Left colon (tissue), 2 donors: ENCODE measurements at places on chromosomes 12 and 14. TPM values are rescaled to one million over a fixed set of nuclear protein-coding genes. Genes with fewer than 3 reads are reported as not detected.

- peak; percentile 36 for DNase-seq
Measured at GRCh38 chr12:26242683-26243082, 47.3 kb downstream of the SSPN start.

DNA sequence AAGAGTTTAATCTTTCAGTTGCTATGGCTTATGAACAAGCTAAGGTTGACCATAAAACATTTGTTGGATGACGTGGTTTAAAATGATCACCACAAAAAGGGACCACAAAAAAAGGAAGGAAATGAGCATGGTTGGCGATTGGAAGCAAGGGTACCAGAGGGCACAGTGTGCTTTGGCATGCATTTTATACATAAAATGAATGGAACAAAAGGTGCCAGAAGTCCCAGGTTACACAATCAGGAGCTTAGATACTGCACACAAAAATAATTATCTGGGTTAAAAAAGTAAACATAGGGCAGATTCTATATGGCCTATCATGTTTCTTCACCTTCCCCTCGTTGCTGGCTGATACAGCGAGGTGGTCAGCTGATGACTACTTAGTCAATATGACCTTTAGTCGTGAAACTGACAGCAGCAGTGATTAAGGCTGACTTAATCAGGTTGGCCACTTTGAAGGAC lies 50.7 kb downstream of the ZC3H14 start:
- DNase-seq, result no peak

Gene FRMD6
- 12.1 TPM for total RNA-seq

Gene GALC
- 23.6 TPM for total RNA-seq

- no peak for DNase-seq
Measured at GRCh38 chr12:77577791-77578190, 252.9 kb upstream of the NAV3 start.

- DNase-seq, result no peak
Measured at GRCh38 chr12:75656648-75657047, 145.2 kb upstream of the KRR1 start.
